Head of caudate nucleus (tissue), 42 donors: ENCODE measurements at places on chromosomes 13 and 19.

DNA sequence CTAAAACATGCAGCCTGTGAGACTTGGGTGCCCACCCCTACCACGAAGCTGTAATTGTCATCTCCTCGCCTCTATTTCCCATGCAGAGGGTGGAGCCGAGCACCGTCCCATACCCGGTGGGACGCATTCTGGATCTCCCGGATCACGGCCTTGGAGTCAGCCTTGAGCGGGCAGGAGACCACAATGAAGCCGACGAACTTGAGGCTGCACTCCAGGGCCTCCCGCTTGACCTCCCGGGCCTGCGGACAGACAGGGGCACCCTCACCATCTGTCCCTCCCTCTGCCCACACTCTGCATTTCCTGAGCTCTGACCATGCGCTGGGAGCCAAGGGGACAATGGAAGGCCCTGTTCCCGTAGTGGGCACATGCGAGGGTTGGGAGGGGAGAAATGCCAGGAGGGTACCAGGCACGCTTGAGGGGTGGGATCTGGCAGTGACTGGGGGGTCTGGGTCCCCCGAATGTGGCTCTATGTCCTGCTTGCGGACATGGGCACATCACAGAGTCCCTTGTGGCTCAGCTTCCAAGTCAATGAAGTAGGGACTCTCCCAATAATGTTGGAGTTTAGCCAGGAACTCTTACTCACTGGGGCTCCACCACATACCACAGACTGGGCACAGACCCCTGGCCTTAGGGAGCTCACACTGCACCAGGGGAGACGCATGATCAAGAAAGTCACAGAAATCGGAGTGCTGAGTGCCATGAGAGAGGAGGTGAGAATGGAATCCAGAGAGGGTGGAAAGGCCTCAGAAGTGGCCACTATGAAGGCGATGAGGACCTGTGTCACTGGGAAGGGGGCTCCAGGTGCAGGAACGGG lies 9.2 kb upstream of the GMIP start:
- DNase-seq: no peak

DNA sequence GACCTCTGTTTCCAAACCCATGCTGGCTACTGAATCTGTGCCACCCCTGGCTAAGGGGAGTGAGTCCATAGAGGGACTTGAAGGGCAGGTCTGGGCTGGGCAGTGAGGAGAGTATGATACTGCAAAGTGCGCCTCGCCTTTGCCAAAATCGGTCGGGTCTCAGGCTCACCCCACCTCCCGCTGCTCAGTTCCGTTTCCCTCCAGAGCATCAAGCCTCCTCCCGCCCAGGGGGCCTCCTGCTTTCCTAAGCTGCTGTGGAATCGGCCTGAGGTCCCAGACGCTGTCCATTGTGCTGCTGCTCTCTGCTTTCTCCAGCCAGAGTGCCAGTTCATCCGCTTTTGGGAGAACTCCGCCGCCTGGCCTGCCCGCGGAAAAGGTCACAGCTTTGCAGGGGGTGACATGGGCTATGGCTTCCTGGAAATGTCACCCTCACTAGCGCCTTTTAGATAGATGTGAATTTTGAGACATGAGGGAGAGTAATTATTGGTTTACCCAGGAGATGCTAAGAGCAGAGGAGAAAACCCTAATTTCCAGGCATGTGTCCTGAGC lies 1418.4 kb downstream of the UQCRFS1 start:
- DNase-seq: peak; percentile 47

- DNase-seq: peak; percentile 17
Measured at GRCh38 chr13:88908961-88909441, 1237.8 kb downstream of the SLITRK5 start.

DNA sequence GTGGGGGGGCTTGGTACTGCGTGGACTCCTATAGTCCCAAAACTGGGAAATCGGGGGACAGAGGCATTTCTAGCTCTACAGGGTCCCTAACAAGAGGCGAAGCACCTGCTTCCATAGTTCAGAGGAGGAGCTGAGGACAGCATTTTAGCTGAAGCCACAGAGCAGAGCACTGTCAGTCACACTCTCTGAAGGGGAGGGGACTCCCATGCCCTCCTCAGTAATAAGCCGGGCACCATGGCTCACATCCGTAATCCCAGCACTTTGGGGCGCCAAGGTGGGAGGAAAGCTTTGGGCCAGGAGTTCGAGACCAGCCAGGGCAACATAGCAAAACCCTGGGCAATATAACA lies 3.8 kb downstream of the NPAS1 start:
- no peak for DNase-seq

DNA sequence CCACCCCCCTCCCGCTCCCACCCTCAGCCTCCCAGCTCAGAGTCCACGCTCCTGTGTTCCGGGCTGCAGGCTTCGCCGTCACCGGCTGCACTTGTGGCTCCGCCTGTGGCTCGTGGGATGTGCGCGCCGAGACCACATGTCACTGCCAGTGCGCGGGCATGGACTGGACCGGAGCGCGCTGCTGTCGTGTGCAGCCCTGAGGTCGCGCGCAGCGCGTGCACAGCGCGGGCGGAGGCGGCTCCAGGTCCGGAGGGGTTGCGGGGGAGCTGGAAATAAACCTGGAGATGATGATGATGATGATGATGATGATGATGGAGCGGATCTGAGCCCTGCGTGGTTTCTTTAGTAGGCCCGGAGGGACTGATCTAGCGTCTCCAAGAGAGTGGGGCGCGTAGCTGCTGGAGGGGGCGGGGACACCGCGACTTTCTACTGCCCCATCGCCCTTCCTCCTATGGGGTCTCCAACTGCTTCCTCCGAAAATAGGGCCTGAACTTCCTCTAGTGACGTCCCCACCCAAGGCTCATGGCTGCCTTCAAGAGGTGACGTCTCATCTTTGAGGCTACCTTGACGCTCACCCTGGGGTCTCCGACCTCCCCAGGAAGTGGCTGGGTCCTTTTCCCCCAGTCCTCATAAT lies 1.4 kb downstream of the RETN start:
- peak; percentile 80 for DNase-seq

GRCh38 chr13:81283062-81283461 lies 942.1 kb upstream of the SPRY2 start:
- no peak for DNase-seq

DNA sequence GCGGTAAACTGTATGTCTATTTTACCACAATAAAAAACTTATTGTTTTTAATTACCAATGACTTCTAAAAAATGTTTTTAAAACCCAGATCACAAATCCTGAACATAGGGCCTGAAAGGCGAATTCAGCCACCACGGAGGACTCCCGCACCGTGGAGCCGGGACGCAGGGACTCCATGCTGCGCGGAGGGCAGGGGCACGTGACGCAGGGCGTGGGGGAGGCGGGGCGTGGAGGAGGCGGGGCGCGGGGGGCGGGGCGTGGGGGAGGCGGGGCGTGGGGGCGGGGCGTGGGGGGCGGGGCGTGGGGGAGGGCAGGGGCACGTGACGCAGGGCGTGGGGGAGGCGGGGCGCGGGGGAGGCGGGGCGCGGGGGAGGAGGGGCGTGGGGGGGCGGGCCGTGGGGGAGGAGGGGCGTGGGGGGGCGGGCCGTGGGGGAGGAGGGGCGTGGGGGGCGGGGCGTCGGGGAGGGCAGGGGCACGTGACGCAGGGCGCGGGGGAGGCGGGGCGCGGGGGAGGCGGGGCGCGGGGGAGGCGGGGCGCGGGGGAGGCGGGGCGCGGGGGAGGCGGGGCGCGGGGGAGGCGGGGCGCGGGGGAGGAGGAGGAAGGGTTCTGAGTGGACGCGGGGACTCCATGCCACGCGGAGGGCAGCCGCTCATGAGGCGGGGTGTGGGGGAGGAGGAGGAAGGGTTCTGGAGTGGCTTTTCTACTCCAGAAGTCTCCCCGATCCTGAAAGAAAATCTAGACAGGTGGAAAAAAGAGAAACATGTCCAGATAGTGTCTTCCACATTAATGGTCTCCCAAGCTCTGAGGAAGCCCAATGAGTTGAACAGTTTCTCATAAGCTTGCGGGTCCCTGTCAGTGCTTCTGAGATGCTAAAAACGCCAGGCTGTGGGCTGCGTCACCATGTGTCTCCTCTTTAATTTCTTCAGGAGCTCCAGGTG lies 4.4 kb upstream of the PROZ start:
- DNase-seq: peak; percentile 87

- DNase-seq: no peak
Measured at GRCh38 chr19:4038057-4038456, 28.6 kb downstream of the ZBTB7A start.

GRCh38 chr13:46062185-46062584 lies 9.6 kb upstream of the ZC3H13 start:
- DNase-seq: no peak

DNA sequence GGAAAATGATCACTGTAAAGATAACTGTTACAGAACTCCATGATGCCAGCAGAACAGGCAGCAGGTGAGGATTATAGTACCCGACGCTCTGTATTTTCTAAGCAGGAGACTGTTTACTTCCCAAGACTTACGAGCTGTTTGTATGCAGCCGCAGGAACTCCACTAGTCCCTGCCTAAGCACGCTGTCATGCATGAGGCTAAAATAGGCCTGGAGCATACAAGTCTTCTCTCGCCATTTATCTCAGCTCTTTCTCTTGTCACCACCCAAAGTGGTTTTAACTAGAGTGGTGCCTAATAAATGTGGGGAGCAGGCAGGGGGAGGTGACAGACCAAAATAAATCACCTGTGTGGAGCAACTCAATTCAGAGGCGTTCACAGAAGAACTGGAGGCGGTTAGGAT lies 175.8 kb downstream of the TDRD3 start:
- no peak for DNase-seq

DNA sequence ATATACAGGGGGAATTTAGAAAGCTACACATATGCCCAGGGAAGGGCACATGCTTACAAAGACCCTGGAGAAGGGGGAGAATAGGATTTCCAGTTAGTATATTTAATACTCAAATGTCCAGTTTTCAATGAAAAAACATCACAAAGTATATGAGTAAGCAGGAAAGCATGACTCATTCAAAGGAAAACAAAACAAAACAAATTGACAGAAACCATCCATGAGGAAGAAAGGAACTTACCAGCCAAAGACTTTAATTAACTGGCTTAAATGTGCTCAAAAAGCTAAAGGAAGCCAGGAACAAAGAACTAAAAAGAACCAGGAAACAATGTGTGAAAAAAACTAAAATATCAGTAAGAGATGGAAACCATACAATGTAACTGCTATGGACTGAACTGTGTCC lies 716.2 kb upstream of the ARGLU1 start:
- DNase-seq: no peak
